ENCODE measurements at places on chromosomes 6 and 20. TPM values are rescaled to one million over a fixed set of nuclear protein-coding genes. Genes with fewer than 3 reads are reported as not detected.
A peak's percentile ranks its signal among the peaks of the same experiment; 100 is the strongest.

GRCh38 chr6:76843054-76843822 lies 620.1 kb downstream of the HTR1B start:
- H3K27me3 ChIP-seq, result no peaks in the 10 kb centered on the region
- H3K4me1 ChIP-seq, result no peaks in the 10 kb centered on the region
- no peak overlapping the region for H3K27ac ChIP-seq
- H3K4me3 ChIP-seq, result no peak overlapping the region
- no peak for DNase-seq

DNA sequence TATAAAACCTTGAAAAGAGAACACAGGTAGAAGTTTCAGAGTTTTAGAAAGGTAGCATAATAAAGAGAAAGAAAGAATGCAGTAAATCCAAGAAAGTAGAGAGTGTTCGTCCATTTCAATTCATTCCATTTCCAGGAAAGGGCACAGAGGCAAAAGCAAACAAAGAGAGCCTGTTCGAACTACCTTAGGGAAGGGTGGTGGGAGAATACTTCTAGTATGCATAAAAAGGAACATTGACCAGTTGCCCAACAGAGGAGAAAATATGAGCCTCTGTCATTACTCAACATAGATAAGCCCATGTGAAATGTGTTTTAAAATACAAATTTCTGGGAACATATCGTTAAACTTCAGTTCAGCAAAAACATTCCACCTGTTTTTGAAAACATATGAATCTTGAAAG lies 60.6 kb downstream of the CYP39A1 start:
- H3K4me3 ChIP-seq, result no peak overlapping the region
- no peak for DNase-seq
- no peaks in the 10 kb centered on the region for H3K36me3 ChIP-seq
- no peaks in the 10 kb centered on the region for H3K4me1 ChIP-seq
- no peaks in the 10 kb centered on the region for H3K27me3 ChIP-seq

VSX1 gene
- 0.16 TPM for total RNA-seq

LRFN2 gene
- total RNA-seq, result not detected

TMC2 gene
- total RNA-seq, result not detected

GSTA3 gene
- total RNA-seq, result not detected

CD109 gene
- 5.7 TPM for total RNA-seq

- DNase-seq, result no peak
- H3K4me1 ChIP-seq, result no peaks in the 10 kb centered on the region
- H3K27ac ChIP-seq, result no peak overlapping the region
Measured at GRCh38 chr6:54747955-54748354, 98.6 kb upstream of the FAM83B start.

KHDC1 gene
- total RNA-seq, result 2.1 TPM

TPX2 gene
- 4.8 TPM for total RNA-seq

CENPB gene
- total RNA-seq, result 66.6 TPM

DNA sequence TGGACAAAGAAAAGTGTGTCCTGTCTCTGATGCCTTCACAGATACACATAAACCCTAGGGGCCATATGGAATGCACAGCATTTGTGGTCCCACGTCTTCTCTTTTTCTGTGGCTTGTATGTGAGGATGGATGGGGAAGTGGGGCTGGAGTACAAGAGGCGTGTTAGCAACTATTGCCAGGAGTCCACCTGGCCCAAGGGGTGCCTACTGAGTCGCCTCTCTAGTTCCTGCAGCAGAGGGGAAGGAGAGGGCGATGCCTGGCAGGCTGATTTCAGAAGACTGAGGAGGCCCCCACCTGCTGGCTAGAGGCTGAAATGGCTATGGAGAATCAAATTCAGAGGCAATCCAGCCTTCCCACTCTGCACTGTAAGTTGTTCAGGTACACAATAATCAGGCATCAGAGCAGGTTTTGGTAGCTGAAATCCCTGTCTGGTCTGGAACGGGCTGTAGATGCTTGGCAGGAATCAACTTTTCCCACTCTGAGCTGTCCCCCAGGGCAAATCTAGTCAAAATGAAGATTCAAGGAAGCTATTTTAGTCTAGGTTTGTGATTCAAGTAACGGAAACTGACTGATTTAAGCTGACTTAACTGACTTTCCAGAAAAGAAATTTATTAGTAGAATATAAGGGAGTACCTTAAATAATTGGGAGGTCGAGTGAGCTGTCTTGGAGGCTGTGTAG lies 14.9 kb upstream of the PPARD start:
- peaks cover 2% of the 10 kb centered on the region for H3K4me1 ChIP-seq
- H3K27ac ChIP-seq, result no peak overlapping the region
- no peaks in the 10 kb centered on the region for H3K27me3 ChIP-seq
- peak; percentile 76 for DNase-seq
- H3K36me3 ChIP-seq, result no peaks in the 10 kb centered on the region
- H3K4me3 ChIP-seq, result no peak overlapping the region

- no peaks in the 10 kb centered on the region for H3K4me1 ChIP-seq
- H3K27me3 ChIP-seq, result peaks cover 5% of the 10 kb centered on the region
- DNase-seq, result no peak
- H3K4me3 ChIP-seq, result no peak overlapping the region
- H3K27ac ChIP-seq, result no peak overlapping the region
Measured at GRCh38 chr20:3716195-3716834, 3.9 kb upstream of the SIGLEC1 start.

DNA sequence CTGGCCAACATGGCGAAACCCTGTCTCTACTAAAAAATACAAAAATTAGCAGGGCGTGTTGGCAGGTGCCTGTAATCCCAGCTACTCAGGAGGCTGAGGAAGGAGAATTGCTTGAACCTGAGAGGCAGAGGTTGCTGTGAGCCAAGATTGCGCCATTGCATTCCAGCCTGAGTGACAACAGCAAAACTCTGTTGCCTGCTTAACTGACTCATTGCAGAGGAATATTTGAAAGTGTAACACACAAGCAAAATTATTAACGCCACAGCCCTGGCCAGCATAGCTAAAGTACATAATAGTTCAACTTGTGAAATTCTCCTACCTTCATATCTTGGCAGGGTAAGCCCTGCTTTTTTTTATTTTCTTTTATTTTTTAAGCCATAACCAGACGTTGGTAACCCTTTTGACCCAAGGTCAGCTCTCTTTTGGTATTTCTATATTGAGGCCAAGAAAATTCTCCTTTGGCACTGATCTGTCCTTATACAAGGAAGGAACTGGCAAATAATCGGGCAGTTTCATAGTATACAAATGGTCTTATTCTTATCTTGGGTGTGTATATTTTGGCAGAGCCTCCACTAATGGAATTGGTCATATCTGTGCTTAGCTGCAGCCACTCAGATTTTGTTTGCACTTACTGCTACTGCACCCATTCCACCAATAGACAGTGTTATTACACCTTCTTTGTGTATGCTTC lies 4.0 kb upstream of the ADGRF5 start:
- no peaks in the 10 kb centered on the region for H3K36me3 ChIP-seq
- H3K4me3 ChIP-seq, result no peak overlapping the region
- DNase-seq, result no peak
- no peak overlapping the region for H3K27ac ChIP-seq
- H3K27me3 ChIP-seq, result no peaks in the 10 kb centered on the region
- H3K4me1 ChIP-seq, result no peaks in the 10 kb centered on the region

GRCh38 chr20:33773412-33774089 lies 37.6 kb upstream of the CHMP4B start:
- H3K4me3 ChIP-seq, result no peak overlapping the region
- no peaks in the 10 kb centered on the region for H3K4me1 ChIP-seq
- no peak for DNase-seq
- no peaks in the 10 kb centered on the region for H3K27me3 ChIP-seq
- H3K27ac ChIP-seq, result no peak overlapping the region

GRCh38 chr6:130065609-130066156 lies 47.3 kb downstream of the L3MBTL3 start:
- H3K4me3 ChIP-seq, result no peak overlapping the region
- DNase-seq, result no peak
- no peaks in the 10 kb centered on the region for H3K36me3 ChIP-seq
- H3K4me1 ChIP-seq, result no peaks in the 10 kb centered on the region
- H3K27me3 ChIP-seq, result no peaks in the 10 kb centered on the region
- H3K27ac ChIP-seq, result no peak overlapping the region

DNA sequence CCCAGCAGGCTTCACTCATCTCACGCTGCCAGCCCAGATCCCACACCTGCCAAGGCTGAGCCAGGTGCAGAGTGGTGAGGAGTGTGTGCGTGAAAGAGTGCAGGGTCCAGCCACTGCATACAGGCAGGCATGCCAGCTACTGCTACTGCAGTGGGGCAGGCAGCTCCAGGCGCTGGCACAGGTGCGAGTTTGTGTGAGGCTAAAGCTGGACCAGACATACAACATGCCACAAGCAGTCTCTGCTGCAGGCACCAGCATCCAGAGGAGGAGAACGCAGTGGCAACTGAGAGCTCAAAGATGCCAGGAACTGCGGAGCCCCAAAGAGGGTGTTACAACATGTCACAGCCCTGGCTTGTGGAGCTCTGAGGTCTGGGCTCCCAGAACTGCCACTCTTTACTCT lies 149.8 kb downstream of the EYS start:
- no peak overlapping the region for H3K27ac ChIP-seq
- no peak for DNase-seq
- no peaks in the 10 kb centered on the region for H3K27me3 ChIP-seq
- no peak overlapping the region for H3K4me3 ChIP-seq
- H3K36me3 ChIP-seq, result no peaks in the 10 kb centered on the region
